ENCODE measurements at places on chromosomes 4 and X.

DNA sequence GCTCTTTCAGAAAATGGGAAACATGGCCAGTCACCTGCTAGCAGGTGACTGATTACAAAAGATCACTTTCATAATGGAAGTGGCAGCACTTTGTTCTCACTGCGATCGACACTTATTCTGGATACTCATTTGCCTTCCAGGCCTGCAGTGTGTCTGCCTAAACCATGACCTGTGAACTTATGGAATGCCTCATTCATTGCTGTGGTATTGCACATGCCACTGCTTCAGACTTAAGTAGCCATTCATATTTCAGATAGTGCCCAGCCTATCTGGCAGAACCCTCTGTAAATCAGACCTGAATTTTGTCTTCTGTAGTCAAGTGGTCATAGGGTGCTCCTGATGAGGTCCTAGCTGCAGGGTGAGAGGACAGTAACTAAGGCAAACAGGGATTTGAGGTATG is 23.3 kb upstream of the MGST2 start:
- DNase-seq, result no peak

GRCh38 chrX:69221239-69222102 is 56.2 kb upstream of the PJA1 start:
- DNase-seq, result no peak

- no peak for DNase-seq
Measured at GRCh38 chr4:70191647-70192046, 3.9 kb upstream of the ODAM start.

DNA sequence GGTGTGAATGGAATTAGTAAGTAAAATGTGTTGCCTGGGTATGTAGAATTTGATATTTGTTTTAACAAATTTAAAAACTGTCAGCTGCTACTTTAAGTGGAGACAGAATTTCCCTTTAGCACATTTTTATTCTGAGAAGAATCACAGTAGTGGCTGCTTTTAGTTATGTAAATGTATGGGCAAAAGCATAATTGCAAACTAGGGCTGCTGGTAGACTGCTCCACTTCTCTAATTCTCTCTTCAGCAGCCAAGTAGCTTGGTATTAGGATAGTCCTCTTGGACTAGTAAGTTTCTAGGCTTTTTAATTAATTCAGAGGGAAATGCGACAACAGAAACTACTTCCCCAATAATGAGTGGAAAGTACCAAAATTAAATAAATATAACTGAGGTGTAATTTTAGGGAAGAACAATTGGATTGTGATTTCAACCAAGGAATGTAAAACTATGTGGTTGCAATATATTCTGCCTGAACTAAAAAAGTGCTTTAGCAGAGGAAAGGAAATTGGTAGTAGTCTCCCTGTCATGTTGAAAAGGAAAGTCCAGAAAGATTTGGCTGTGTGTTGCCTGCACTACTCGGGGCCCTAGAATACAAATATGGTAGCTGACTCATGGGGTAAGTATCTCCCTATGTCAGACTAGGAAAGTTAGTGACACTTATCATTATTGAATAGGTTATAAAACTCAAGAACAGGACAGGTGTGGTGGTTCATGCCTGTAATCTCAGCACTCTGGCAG is 9.2 kb upstream of the EIF4E start:
- DNase-seq, result no peak

DNA sequence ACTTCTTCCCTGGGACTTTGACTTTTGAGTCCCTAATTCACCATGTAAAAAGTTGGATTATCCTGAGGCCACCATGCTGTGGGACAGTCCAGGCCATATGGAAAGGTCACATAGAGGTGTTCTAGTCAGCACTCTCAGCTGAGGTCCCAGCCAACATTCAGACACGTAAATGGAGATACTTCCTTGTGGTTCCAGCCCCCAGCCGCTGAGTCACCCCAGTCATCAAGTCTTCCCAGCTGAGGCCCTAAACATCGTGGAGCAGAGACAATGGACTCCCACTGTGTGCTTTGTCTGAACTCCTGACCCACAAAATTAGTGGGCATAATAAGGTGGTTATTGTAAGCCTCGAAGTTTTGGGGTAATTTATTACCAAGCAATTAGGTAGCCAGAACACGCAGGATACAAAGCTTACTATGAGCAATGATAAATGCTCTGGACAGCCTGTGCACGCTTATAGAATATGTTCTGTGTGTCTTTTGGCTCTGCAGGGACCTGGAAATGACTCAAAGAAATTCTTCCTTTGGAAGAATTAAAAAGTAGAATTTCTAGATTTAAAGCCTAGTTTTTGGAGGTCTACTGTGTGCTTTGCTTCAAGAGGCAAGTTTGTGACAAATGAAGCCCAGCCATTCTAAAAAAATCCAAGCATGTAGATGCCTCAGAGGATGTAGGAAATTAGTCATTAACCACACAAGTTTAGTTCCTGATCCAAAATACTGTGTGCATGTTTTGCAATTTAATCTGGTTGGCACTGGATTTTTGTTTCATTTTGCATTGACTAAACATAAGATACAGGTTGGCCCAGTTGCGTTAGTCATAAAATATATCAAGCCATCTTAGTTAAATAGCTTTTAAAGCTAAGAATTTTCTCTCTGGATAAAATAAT is 33.2 kb upstream of the SLC9A7 start:
- no peak for DNase-seq

DNA sequence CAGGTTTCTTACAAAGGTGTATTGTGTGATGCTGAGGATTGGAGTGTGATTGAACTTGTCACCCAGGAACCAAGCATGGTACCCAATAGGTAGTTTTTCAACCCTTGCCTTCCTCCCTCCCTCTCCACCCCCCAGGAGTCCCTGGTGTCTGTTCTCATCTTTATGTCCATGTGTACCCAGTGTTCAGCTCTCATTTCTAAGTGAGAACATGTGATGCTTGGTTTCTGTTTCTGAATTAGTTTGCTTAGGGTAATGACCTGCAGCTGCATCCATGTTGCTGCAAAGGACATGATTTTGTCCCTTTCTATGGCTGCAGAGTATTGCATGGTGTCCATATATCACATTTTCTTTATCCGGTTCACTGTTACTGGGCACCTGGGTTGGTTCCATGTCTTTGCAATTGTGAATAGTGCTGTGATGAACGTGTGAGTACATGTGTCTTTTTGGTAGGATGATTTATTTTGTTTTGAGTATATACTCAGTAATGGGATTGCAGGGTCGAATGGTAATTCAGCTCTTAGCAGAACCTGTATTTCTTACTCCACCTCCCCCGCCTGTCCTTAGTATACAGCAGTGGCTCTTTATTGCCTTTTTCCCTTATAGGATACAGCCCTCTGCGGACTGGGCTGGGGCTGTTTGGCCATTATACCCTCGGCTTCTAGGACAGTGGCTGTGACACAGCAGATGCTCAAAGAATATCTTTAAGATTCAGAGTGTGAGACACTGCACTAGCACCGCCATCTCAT is 145.4 kb downstream of the PTTG2 start:
- no peak for DNase-seq

DNA sequence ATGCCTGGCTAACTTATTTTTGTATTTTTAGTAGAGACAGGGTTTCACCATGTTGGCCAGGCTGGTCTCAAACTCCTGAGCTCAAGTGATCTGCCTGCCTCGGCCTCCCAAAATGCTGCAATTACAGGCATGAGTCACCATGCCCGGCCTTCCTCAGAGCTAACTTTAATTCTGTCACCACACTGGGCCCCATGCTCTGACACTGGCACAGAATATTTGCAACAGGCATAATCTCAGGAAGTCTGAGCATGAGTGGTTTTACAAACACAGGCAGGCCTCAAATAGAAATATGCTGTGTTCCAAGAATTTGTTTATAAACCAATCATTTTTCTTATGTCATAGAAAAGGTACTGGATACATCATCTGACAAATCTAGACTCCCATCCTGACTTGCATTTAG is 32.7 kb upstream of the FAM9C start:
- DNase-seq, result no peak

GRCh38 chr4:177596035-177596434 is 153.8 kb upstream of the AGA start:
- no peak for DNase-seq

- DNase-seq, result no peak
Measured at GRCh38 chrX:39309018-39309635, 507.9 kb downstream of the MID1IP1 start.

DNA sequence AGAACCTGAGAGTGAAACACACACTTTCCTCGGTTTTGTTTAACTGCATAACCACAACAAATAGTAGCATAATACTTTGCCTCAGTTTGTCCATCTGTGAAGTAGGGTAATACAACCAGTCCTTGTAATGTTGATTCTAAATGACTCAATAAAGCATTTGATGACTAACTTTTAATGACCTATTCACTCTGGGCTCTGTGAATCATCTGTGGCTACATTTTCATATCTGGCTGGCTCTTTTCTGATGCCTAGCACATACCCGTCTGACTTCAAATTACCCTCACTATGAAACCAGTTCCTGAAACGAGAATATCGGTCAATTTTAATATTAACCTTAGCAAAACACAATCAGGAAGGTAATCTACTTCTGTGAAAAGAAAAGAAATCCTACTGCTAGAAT is 151.0 kb downstream of the SH2D1A start:
- no peak for DNase-seq

- no peak for DNase-seq
Measured at GRCh38 chr4:10732235-10732913, 47.8 kb upstream of the CLNK start.

DNA sequence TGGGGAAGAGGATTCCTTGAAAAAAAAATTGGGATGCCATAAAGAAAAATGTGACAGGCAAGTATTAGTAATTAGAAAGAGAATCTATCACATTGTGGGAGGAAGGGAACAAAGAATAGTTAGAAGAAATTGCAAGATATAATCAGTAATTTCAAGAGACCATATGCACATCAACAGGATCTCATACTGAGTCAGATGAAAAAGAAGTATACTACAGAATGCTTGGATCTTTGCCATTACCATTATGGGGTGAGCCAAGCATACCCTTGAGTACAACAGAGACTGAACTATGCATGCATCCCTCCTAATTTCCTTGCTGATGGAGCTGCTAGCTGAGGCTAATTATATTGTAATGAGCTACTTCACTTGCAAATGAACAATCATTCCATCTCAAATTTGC is 287.6 kb downstream of the PAPSS1 start:
- DNase-seq, result no peak

GRCh38 chr4:23839279-23839678 is 50.6 kb downstream of the PPARGC1A start:
- DNase-seq, result no peak

- no peak for DNase-seq
Measured at GRCh38 chr4:109214622-109215301, 87.7 kb downstream of the COL25A1 start.

DNA sequence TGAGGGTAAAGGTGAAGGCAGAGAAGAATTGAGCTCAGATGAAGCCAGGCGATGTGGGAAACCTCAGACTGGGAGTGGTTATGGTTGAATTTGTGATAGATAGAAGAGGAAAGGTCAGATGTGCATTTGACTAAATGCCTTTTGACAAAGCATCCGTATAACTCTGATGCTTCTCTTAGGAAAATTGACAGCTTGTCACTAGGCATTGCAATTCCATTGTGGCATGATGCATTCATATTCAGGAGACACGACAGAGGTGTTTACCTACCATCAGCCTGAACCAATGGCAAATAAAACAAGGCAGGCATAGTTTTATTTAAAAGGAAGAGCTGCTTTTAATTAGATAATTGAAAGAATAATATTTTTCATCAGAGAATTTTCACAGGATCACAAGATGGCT is 325.1 kb upstream of the IGFBP7 start:
- no peak for DNase-seq

DNA sequence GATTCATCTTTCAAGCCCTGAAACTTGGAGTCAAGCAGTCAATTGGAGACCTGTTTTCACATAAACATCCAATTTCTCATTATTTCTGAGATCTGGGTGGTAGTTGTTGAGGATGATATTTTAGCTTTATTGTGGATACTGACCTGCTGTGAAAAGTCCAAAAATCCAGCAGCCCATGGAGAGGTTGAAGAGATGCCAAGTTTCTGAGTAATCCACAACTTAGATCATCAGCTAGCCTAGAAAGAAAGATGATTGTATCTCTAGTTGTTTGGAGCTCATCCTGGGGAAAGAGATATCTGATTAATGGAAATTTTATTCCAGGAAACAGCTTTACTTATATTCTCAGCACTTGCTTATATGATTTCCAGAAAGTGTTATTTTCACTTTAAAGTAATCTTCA is 48.6 kb upstream of the DCX start:
- DNase-seq, result no peak

- no peak for DNase-seq
Measured at GRCh38 chr4:6052679-6053078, 34.4 kb upstream of the C4orf50 start.

GRCh38 chrX:129629837-129630236 is 24.9 kb downstream of the APLN start:
- no peak for DNase-seq

- DNase-seq, result no peak
Measured at GRCh38 chrX:29397506-29397905, 810.3 kb downstream of the IL1RAPL1 start.

DNA sequence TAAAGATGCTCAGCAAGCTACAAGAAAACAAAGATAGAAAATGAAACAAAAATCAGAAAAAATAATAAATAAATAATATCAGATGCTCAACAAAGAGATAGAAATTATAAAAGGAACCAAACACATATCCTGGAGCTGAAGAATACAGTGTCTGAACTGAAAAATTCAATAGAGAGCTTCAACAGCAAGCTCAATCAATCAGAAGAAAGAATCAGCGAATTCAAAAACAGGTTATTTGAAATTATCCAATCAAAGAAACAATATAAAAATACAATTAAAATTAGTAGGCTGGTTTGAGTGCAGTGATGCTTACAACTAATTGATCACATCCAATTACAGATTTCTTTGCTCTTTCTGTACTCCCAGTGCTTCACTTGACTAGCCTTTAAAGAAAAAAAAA is 40.8 kb upstream of the FOXR2 start:
- DNase-seq, result no peak

- DNase-seq, result no peak
Measured at GRCh38 chr4:159206427-159206871, 103.6 kb downstream of the RAPGEF2 start.

DNA sequence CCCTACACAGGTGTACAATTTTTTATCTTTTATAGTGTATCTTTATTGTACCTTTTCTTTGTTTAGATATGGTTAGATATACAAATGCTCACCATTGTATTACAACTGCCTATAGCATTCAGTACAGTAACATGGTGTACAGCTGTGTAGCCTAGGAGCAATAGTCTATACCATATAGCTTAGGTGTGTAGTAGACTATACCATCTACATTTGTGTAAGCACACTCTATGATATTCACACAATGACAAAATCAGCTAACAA is 80.3 kb downstream of the FAM13A start:
- DNase-seq, result no peak

DNA sequence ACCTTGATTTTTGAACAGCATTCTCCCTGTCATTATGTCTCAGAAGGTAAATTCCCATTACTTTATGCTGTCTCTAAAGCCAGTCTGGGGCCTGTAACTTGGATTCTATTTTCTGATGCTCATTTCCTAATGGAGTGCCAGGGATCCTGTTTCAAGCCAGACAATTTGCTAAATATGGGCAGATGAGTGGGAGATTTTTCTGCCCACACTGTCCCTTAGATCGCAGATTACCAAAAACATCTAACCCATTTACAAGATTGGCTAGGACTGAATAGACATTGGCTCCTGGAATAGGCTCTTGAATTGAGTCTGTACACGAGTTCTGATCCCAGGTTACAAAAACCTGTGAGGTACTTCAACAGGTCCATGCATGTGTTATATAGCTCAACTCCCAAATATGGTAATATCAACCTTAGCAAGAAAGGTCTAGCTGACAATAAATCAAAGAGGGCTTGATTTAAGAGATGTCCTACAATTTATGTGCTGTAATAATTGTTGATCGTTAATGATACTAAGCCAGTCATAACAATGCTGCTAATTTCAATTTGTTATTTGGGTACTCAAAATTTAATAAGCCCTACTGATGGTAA is 5.7 kb downstream of the GPC3 start:
- no peak for DNase-seq

GRCh38 chr4:177374966-177375365 is 65.3 kb downstream of the NEIL3 start:
- no peak for DNase-seq

Data from stimulated activated CD8-positive, alpha-beta memory T cell treated with anti-CD3 and anti-CD28 coated beads, Interleukin-4, amount 100 ng/mL, for 1 hour (primary cell).